ENCODE measurements at places on chromosomes 11 and 22.

GRCh38 chr11:21289686-21290085, 620.3 kb downstream of the NELL1 start:
- DNase-seq: no peak

DNA sequence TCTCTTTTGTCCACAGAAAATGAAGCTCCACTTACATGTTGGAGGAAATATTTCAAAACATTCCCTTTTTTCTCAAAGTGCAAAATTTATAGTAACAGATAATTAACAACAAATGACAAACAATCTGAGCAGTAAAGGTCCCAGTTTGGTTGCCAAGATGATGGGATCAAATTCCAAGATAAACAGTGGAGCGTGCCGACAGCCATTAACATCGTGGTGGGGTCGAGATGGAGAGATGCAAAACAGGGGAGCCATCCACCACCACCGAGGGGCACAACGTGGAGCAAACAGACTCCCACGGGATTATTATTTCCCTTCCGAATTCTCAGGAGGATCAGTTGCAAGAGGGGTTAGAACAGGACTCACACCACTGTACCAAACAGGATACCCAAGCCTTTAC, 17.2 kb downstream of the MPPED2 start:
- DNase-seq: no peak

DNA sequence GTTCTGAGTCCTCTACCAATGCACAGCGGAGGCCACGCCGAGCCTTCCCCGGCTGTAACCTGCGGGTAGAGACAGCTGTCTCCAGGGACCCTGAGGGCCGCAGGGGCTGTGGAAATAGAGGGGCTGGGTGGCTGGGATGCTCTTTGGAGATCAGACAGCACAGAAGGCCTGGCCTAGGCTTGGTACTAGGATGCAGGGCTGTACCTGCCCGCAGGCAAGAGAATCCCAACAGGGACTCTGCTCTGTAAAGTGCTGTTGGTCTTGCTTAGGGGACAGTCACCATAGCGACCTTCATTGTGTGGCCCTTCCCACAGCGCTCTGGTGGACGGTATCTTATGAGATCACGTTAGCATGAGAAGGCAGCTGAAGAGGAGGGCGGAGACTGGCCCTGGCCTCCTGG, 11.3 kb upstream of the KCNJ5 start:
- no peak for DNase-seq

GRCh38 chr11:64716473-64717267, 6.3 kb downstream of the NRXN2 start:
- no peak for DNase-seq

- DNase-seq: no peak
Measured at GRCh38 chr11:26777372-26777808, 55.5 kb upstream of the SLC5A12 start.

- no peak for DNase-seq
Measured at GRCh38 chr11:12066056-12066798, 44.2 kb upstream of the MICAL2 start.

- DNase-seq: no peak
Measured at GRCh38 chr11:71283971-71284441, 31.6 kb upstream of the SHANK2 start.

- DNase-seq: peak; percentile 43
Measured at GRCh38 chr11:23540101-23540561, 679.9 kb upstream of the CCDC179 start.

DNA sequence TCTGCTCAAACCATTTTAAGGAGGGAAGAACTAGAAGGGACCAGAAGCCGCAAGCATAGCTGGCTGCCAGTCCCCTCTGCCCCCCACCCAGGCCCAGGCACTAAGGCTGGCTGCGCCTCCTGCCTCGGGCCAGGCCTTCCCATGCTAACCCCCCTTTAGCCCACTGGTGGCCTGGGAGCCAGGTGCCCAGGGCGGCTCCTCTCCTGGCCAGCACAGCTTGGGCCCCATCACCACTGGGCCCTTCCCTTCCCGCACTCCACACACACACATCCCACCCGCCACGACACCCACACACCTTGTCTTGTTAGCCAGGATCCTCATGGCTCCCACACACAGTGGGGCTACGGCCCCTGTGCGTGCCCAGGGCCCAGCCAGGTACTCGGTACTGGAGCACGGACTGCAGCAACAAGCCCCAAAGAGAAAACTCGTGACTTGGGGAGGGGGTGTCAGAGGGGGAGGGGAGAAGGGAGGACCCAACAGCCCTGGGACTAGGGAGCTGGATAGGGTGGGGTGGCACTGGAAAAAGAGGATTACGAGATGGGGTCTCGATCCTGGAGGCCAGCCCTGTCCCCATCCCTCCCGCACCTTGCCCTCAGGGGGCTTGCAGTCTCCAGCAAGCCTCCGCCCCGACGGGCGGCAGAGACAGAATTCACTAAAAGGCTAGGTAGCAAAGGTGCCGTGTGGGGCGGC, 16.0 kb downstream of the BCL9L start:
- DNase-seq: no peak

GRCh38 chr22:25393121-25393805, 171.2 kb upstream of the GRK3 start:
- no peak for DNase-seq

GRCh38 chr22:31288496-31289240, 3.6 kb downstream of the PIK3IP1 start:
- DNase-seq: no peak

DNA sequence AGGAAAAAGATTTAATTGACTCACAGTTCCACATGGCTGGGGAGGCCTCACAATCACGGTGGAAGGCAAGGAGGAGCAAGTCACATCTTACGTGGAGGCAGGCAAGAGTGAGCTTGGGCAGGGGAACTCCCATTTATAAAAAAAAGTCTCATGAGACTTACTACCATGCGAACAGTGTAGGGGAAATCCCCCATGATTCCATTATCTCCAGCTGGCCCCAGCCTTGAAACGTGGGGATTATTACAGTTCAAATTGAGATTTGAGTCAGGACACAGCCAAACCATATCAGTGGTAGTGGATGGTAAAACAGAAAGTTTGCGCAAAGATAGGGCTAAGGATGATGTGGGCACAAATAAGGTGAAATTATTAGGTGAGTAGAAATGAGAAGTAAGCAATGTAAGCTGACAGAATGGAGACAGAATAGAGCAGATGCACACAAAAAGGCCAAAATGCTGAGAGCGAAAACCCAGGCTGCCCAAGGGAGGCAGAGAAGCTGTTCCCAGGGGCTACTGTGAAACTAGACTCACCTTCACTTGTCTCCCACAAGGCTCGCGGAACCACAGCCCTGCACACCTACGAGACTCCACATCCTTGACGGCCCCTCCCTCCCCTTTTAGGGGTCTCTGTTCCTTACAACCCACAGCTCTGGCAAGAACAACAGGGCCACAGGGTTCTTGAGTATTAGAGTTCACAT, 377.6 kb downstream of the CADM1 start:
- no peak for DNase-seq

- DNase-seq: no peak
Measured at GRCh38 chr11:86558207-86558606, 114.2 kb downstream of the ME3 start.

- peak; percentile 27 for DNase-seq
Measured at GRCh38 chr22:35054064-35054463, 11.9 kb upstream of the ISX start.
